ENCODE measurements at places on chromosomes 5 and 9.

- DNase-seq, result no peak
These were observed 430.0 kb upstream of the FTMT start for GRCh38 chr5:121421646-121422045.

DNA sequence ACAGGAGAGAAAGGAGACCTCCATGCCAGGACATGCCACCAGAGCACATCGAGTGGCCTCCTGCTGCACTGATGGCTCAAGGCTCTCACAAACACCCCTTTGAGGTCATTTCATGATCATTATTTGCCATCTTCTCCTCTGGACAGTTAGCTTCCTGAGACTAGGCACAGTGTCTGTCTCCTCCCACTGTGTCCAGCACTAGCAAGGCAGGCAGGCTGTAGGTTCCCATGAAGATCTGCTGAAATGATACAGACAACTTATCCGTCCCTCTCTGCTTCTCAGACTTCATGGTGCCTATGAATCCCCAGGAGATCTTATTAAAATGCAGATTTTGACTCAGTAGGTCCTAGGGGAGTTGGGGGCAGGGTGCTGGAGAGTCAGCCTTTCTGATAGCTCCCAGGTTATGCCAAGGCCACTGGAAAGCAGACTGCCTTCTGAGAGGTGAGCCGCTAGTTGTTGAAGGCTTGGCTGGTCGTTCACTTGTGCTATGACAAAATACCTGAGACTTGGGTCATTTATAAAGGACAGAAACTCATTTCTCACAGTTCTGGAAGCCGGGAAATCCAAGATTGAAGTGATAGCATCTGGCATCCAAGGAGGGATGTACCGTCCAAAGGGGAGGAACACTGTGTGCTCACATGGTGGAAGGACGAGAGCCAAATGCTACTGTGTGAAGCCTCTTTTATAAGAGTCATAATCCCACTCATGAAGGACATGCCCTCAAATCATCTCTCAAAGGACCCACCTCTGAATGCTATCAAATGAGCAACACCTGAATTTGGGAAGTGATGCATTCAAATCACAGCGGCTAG, 183.4 kb downstream of the SPOCK1 start:
- no peak for DNase-seq

DNA sequence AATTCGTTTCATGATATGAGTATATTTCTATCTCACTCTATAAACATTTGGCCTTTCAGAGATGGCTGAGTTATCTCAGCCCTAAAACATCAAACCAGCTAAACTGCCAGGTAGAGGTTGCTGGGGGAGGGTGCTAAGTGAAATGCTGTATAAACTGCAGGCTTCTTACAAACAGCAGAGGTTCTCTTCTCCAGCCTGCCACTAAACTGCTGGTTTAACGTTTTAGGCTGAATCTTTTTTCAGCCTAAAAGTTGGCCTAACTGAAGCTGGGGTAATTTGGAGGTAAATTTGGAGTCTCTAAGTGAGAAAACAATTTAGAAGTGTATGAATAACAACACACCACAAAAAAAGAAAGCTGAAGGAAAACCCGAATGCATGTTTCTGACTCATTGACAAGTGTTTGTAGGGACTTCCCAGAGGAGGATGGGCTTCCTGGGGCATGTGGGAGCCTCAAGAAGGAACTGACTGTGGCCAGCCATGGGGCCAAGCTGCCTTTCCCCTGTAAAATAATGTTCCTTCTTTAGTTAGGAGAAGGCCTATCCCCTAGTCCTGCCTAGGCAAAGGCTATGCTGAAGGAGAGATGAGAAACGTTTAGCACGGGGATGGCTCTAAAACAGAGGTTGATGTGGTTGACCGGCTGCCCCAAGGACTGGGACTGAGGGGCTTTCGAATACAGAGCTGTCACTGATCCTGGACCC, 44.3 kb downstream of the SLC28A3 start:
- no peak for DNase-seq

DNA sequence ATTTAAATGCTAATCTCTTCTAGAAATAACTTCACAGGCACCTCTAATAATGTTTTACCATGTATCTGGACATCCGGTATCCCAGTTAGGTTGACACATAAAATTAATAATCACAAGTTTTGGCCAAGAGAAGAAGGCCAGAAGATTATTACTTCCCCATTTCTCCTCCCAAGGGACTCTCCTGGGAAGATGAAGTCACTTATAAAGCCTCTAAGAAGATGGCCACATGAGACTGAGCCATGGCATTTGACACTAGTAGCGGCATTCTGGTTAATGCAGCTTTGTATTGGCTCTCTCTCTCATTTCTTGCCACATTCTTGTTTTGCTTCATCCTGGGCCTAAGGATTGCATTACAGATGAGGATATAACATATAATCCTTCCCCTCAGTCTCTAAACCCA, 34.5 kb upstream of the RASA1 start:
- no peak for DNase-seq

DNA sequence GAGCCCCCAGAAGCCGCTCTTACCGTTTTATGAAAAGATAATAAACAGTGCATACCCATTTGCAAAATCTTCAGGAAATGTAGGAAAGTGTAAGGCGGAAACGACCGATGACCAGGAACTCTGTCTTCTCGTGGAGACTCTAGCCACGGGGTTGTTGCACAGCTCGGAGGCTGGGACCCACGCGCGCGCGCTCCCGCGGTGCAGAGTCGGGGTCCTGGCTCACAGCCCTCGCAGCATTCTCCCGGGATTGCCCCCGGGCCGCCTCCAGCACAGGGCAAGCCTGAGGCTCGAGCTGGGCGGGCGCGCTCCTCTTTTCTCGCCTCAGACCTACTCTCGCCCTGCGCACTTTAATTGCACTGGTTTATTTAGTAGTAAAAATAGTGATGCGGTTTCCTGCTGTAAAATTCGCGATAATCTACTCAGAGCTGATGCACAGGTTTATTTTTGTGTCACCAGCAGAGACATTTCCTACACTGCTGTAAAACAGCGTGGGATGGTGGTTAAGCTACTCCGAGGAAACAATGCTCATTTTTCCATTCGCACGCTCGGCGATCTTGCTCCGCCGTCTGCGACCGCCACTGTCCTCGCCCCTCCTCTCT, 15.5 kb downstream of the TRIM7 start:
- DNase-seq, result peak; percentile 64

GRCh38 chr9:10134266-10134665, 478.5 kb downstream of the PTPRD start:
- DNase-seq, result no peak

GRCh38 chr5:128305341-128305740, 221.8 kb downstream of the SLC12A2 start:
- no peak for DNase-seq

- no peak for DNase-seq
These were observed 1241.3 kb downstream of the MAT2B start for GRCh38 chr5:164746723-164747122.

DNA sequence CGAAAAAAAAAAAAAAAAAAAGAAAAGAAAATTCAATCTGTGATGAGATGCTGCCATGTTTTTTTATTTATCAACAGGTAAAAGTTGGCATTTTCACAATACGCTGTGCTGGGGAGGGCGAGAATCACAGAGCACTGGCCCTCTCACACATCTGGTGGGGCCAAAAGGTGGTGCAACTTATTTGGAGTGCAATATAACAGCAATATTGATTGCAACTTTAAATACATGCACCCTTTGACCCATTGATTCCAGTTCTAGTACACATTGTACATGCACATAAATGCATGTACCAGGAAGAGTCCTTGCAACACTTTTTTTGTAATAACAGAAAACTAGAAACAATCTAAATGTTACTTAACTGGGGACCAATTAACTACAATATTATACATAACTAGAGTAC, 159.1 kb downstream of the DAB2IP start:
- DNase-seq, result no peak

DNA sequence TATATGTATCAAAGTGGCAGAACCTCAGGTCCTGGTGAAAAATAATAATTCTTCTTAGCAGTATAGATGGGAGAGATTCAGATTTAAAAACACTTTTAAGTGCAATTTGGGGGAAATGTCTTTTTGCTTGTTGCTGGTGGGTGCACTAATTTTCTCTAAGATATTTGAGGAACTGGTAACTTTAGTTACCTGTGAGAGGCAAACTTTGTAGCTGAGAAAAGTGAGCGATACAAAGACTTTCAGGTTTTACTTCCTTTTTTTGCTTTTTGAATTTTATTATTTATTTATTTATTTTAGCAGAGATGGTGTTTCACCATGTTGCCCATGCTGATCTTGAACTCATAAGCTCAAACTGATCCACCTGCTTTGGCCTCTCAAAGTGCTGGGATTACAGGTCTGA, 303.1 kb upstream of the PTGER4 start:
- DNase-seq, result no peak

- no peak for DNase-seq
These were observed 58.3 kb downstream of the PIK3R1 start for GRCh38 chr5:68273717-68274409.

- DNase-seq, result no peak
These were observed 585.7 kb downstream of the ACTL7B start for GRCh38 chr9:108270051-108270450.

GRCh38 chr5:54524082-54524481, 6.5 kb downstream of the SNX18 start:
- no peak for DNase-seq

DNA sequence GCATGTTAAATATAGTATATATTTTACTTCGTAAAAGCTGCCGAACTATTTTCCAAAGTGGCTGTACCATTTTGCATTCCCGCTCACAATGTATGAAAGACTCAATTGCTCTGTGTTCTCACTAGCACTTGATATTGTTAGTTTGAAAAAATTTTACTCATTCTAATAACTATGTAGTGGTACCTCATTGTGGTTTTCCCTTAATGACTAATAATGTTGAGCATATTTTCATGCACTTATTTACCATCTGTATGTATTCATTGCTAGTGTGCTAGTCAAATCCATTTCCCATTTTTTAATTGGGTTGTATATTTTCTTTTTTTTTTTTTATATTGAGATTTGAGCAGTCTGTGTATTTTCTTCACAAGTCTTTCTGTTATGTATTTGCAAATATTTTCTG, 58.4 kb downstream of the RANBP17 start:
- no peak for DNase-seq

DNA sequence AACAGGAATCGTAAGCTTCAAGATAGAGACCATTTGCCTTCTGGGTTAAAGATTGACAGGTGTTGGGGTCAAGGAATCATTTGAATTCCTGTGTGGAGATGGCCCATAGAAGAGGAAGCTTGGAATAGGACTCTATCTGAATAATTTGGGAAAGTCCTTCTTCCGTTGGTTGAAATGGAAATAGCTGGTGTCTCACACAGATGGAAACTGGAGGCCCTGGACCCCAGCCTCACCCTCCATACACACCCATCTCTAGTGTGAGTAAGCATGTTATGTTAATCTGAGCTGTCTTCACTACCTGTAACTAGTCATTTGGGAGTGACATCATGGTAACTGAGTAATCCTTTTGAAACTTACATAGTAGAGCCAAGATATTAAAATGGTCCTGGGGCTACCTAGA, 184.4 kb downstream of the CD180 start:
- no peak for DNase-seq

DNA sequence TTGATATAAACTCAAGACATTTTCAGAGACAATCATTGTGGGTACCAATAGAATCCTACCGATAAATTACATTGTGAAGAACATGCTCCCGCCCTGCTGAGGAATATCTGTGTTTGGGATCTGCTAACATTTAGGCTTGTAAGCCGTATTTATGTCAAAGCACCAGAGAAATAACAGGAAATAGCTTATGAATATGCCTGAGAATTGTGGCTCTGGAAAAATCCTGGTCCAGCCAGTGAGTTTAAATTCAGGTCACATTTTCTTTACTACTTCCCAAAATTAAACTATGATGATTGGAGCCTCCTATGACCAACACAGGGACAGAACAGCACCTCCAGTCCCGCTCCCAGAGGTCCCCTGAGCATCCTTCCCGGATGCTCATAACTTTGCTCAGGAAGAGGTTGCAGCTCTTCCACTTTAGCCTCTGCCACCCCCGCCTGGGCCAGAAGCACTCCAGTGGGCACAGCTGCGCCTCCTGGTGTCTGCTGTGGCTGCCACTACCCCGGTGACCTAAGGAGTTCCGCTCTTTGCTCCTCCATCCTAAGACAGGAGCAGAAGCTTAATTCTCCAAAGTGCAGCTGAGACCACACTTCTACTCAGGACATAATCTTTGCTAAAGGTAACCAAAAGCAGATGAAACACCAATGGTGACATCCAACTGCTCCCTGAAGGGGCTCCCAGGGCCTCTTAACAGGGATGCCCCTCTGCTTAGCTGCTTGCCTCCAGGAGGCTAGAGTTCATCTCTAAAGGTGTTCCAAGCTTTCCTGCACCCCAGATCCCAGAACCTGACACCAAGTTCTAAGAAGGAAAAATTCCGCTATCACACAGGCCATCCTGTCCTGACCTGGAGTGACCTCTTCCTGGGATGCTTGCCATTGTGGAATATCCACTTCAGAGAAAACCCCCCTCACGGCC, 58.8 kb downstream of the SLC1A1 start:
- peak; percentile 9 for DNase-seq

DNA sequence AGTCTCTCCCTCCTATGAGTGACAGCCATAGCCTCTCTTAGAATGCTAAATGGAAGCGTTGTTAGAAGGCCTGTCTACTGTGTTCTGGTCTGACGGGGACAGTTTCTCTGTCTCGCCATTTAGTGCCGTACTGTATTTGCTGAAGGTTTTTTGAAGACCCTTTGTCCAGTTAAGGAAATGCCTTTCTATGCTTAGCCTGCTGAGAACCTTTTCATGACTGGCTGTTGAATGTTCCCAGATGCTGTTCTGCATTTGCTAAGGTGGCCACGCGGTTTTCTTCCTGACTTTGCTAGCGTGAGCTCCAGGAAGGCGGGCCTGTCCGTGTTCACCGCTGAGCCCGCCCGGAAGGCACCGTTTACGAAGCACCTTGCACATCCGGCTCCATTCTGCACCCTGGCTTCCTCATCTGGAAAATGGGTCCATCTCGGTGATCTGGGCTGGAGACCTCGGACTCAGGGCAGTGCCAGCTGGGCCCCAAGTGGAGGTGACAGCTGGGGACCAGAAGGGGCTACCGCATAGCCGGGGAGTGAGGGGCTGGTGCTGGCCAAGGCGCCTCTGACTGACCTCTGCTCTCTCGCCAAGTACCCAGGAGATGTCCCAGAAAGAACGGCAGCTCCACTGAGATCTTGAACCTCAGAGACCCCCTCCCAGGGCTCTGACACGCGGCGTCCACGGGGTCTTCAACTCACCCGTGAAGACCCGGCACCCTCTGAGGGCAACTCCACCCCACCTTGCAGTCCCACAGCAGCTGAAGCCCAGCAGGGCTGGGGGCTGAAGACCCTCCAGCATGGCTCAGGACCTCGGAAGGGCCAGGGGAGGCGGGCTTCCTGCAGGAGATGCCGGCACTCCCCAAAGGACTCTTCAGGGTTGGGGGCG, 52.5 kb upstream of the NKD2 start:
- no peak for DNase-seq

GRCh38 chr5:14505310-14506139, 76.1 kb upstream of the OTULINL start:
- peak; percentile 11 for DNase-seq

- no peak for DNase-seq
These were observed 159.5 kb downstream of the TRPM6 start for GRCh38 chr9:74728176-74728575.

- no peak for DNase-seq
These were observed 478.1 kb upstream of the CDH9 start for GRCh38 chr5:27516437-27516836.

GRCh38 chr9:65404232-65405006, 119.4 kb upstream of the FOXD4L5 start:
- no peak for DNase-seq

- DNase-seq, result no peak
These were observed 13.8 kb upstream of the ANGPTL2 start for GRCh38 chr9:127136081-127136879.

GRCh38 chr5:164346785-164347630, 841.6 kb downstream of the MAT2B start:
- peak; percentile 63 for DNase-seq

GRCh38 chr5:139631520-139632165, 16.5 kb upstream of the CXXC5 start:
- no peak for DNase-seq
